ENCODE measurements at places on chromosomes 2 and 18. TPM values are rescaled to one million over a fixed set of nuclear protein-coding genes. Genes with fewer than 3 reads are reported as not detected.

GRCh38 chr18:22848615-22849014 is 84.5 kb upstream of the RBBP8 start:
- DNase-seq, result no peak

- no peak for DNase-seq
Observed at GRCh38 chr2:207936380-207936779, 88.9 kb downstream of the PLEKHM3 start.

The FBXO36 gene
- 0.66 TPM for total RNA-seq

The STARD6 gene
- total RNA-seq, result not detected

GRCh38 chr2:153497938-153498629 is 19.5 kb upstream of the RPRM start:
- DNase-seq, result no peak

GRCh38 chr2:30923623-30924022 is 116.4 kb upstream of the CAPN13 start:
- no peak for DNase-seq

DNA sequence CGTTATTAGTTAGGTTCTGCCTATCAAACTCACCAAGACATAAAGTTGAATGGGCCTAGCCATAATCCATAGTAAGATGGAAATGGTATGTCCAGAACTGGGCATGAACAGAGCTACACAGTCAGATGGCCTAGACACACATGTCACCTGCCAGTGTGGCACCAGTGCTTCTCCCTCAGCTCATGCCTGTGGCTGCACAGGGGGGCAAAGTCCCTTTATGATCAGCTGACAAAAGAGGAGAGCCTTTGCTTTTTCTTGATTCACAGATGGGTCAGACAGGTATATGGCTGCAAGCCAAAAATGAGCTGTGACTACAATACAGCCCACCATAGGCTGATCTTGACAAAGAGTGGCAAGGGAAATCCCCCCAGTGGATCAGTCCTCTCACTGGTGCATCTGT is 28.3 kb upstream of the STARD7 start:
- no peak for DNase-seq

The CRYBA2 gene
- not detected for total RNA-seq

DNA sequence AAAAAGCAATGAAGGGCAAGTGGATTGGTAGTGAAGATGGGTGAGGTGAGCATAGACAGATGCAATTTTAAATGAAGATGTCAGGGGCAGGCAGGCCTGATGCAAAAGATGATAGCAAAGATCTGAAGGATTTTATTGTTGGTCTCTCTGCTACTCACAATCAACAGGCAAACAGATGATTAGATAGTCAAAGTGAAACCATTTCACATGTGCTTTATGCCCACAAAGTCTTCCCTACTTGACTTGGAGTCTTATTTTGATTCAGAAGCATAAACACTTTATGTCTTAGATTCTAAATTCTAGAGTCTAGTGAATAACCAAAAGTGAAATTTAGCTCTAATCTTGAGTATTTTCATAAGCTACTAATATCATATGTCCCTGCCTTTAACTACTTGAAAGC is 153.8 kb upstream of the HNRNPA3 start:
- DNase-seq, result no peak

GRCh38 chr18:12409469-12409868 is 1.7 kb downstream of the PRELID3A start:
- no peak for DNase-seq

The LRRC30 gene
- total RNA-seq, result not detected

The IL1RL2 gene
- not detected for total RNA-seq

The FBLN7 gene
- total RNA-seq, result 16.7 TPM

DNA sequence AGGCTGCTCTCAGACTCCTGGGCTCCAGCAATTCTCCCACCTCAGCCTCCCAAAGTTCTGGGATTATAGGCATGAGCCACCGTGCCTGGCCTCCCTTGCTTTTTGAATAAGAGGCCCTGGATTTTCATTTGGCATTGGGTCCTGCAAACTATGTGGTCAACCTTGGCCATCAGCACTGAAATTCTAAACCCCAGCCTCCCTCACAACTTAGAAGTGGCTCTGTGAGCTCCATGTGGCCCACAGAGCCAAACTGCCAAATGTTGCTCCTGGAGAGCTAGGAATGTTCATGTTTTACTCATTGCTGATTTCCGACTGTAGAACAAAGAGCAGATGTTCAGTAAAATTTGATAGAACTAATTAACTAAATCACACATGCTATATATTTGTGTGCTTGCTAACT is 210.6 kb upstream of the AGAP1 start:
- no peak for DNase-seq

DNA sequence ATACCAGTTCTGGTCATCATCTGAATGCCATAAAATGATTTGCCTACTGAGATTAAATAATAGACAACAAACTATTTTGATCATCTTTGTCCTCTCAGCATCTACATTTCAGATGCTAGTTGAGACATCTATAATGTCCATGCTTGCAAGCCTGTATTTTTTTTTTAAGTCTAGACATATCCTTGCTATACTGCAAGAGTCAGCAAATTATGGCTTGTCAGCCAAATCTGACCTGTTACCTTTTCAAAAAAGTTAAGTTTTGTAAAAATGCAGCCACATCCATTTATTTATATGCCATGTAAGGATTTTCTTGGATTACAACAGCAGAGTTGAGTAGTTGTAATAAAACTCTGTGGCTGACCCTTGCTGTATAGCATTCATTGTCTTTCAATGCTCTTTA is 1355.7 kb upstream of the FAM98A start:
- no peak for DNase-seq

DNA sequence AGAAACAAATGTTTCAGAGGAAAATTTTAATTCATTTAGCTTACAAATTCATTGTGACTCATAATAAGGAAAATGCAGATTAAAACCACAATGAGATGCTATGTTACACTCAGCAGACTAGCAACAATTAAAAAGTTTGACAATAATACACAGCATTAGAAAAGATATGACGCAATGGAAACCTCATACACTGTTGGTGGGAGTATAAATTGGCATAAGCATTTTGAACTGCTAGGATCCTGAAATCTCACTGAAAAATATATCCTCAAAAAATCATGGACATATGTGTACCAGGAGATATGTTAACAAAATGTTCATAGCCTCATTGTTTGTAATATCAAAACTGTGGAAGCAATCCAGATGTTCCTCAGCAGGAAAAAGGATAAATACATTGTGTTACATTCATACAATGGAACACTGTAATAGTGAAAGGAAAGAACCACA is 13.7 kb downstream of the CALCRL start:
- no peak for DNase-seq

- DNase-seq, result no peak
Observed at GRCh38 chr2:12169721-12170120, 423.3 kb downstream of the LPIN1 start.

- DNase-seq, result no peak
Observed at GRCh38 chr2:109203246-109204011, 74.4 kb downstream of the SH3RF3 start.

- DNase-seq, result no peak
Observed at GRCh38 chr2:46236006-46236875, 61.0 kb upstream of the EPAS1 start.

DNA sequence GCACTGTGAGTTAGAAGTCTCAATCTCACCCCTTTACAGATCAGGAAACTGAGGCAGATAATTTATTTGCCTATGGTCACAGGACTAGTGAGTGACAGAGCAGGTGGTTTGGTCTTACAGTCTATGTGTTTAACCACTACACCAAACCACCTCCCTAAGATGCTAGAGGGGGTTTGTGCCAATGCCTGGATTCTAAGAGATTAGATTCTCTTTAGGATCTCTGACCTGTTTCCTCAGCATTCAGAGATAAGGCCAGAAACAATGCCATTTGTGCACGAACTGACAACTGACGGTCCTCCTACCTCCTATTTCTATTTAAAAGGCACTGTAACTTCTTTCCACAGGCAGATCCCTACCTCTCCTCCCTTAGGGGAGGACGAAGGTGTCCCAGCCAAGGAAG is 2.3 kb upstream of the SLC20A1 start:
- DNase-seq, result no peak

GRCh38 chr2:66957198-66957597 is 439.9 kb upstream of the ETAA1 start:
- no peak for DNase-seq

DNA sequence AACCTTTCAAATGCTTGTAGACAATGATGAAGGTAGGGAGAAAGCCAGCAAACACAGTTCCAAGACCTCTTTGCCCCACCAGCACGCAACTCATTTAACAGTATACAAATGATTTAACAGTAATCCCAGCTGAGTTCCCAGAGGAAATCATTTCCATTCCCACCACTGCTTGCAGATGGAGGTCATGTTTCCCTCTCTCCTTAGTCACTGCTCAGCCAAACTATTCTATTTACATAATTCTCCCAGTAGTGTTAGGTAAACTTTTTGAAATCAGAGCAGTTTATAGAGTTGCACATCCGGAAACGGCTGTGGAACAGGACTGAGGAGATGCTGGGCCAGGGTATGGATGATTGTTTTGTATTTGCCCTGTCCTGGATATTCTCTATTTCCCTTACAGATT is 328.5 kb downstream of the FIGN start:
- DNase-seq, result no peak

DNA sequence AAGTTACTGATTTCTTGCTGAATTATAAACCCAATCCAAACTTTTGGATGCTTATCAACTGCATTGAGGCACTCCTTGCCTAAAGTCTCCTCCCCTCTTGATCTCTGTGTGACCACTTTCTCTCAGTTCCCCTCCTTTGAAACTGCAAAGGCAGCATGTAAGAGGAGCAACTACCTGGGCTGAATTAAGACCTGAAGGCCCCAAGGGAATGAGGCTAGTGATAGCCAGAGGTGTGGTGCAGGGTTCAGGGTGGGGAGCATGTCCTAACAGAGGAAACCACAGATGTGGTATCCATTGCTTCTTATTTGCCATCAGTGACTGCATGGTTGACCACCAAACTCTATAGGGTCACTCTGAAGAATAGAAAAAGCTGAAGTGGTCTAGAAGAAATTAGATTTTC is 557.9 kb downstream of the TNS1 start:
- no peak for DNase-seq

- DNase-seq, result no peak
Observed at GRCh38 chr2:110105608-110106467, 9.8 kb downstream of the MALL start.

DNA sequence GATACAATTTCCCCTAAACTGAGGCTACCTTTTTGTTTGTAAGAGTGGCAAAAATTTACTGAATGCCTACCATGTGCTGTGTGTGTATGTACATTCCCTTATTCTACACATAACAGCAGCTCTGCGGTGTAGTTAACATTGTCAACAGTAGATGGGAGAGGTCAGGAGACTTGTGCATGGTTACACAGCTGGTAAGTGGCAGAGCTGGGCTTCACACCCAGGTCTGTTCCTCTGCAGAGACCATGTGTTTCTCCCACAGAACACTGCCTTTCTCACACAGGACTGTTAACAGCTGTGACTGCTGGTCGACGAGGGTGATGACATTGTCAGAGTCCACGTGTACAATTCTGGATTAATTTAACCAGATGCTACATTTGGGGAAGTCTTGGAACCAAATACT is 49.1 kb downstream of the EML6 start:
- DNase-seq, result no peak

GRCh38 chr2:208415897-208416296 is 9.3 kb downstream of the PTH2R start:
- no peak for DNase-seq

The C1QL2 gene
- total RNA-seq, result not detected

GRCh38 chr2:100184055-100184737 is 41.8 kb upstream of the AFF3 start:
- DNase-seq, result no peak

- no peak for DNase-seq
Observed at GRCh38 chr2:46225730-46226129, 71.5 kb upstream of the EPAS1 start.

DNA sequence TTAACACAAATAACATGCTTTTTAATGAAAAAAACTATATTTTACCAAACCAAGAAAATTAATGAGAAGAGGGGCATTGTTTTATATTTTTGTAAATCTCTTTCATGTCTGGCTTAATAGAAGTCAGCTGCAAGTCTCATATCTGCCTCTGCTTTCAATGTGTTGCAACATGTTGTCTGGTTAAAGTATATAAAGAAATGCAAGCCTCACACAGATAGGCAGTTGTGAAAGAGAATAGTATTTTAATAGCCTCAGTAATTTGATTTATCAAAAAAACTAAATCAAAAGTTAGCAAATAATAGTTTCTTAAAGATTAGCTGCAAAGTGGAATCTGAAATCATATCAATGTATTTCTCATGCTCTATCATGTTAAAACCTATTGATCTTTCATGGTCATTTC is 52.9 kb upstream of the NCOA1 start:
- DNase-seq, result no peak

GRCh38 chr2:136008205-136008865 is 22.9 kb upstream of the DARS1 start:
- peak; percentile 63 for DNase-seq

- DNase-seq, result no peak
Observed at GRCh38 chr18:31261792-31262582, 56.0 kb upstream of the DSG1 start.

DNA sequence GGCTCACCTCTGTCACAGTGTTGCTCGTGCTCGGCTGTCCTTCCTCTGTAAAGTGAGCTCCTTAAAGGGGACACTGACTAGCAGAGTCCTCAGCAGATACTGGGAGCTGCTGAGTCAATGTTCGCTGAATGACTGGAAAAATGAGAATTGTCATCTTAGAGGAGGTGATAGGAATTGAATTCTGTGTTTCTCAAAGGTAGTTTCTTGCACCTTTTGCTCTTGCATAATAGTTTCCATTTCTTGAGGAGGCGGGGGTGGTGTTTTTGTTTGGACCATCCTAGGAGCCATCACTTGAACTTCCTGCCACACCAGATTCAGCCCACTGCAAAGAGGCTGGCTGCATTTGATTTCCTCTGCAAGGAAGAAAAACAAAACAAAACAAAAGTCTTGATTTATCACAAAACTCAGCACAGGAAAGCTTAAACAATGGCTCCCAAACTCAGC is 11.4 kb upstream of the RFX8 start:
- no peak for DNase-seq

DNA sequence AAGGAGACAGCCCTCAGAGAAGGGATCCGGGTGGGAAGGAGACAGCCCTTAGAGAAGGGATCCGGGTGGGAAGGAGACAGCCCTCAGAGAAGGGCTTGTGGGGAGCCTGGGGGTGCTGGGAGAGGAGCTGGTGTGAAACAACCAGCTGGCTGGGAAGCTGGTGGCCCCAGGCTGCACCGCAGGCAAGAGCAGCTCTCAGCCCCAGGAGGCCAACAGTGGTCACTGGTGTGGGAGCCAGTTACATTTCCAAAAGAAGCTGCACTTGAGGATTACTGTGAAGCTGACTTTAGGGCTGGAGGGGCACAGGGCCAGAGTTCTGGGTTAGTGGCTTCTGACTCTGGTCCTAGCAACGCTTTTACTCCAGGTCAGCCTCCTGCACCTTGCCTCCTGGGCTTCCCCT is 3.3 kb downstream of the HES6 start:
- DNase-seq, result no peak

The SRSF7 gene
- 406 TPM for total RNA-seq

- no peak for DNase-seq
Observed at GRCh38 chr18:13353084-13353823, 134.7 kb downstream of the LDLRAD4 start.
